ENCODE measurements at places on chromosomes 12 and 14.
A peak's percentile ranks its signal among the peaks of the same experiment; 100 is the strongest.

GRCh38 chr14:65348137-65348536 lies 64.4 kb upstream of the FUT8 start:
- no peak for DNase-seq

- DNase-seq: no peak
Observed at GRCh38 chr12:65597527-65597926, 226.8 kb upstream of the HMGA2 start.

DNA sequence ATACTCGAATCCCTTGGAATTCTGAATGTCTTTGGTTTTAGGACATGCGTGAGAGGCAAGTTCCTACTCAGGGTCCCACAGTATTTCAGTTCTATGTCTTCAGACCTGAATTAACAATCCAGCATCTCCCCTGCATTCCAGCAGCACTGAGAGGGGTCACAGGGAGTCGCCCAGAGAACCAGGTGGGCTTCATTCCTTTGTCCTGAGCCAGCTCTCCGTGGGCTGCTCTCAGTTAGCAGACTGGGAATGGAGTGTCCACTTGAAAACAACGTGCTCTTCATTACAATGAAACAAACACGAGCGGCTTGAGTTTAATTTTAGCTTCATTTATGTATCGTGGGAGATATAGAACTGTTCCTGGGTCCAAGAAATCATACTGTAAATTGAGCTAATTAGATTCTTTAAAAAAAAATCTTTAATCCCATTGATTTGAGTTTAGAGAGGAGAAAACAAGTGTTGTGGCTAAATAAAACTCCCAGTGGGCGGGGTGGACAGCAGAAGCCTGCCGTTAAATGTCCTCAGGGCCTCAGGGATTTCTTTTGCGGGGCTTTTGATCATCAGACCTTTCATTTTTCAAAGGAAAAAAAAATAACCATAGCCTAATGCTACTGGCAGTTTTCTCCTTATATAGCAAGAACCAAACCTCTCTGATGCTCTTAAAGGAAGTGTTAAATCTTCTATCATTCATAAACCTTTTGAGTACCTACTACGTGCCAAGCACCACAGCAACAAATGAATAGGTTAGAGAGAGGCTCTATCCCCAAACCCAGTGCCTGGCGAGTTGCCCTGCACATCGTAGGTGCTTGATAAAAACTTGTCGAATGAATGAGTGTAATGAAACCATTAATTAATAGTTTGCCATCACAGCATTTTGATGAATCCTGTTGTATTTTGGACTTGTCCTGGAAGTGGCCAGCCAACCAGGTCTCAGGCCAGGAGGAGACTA lies 140.4 kb downstream of the CHST11 start:
- DNase-seq: no peak

DNA sequence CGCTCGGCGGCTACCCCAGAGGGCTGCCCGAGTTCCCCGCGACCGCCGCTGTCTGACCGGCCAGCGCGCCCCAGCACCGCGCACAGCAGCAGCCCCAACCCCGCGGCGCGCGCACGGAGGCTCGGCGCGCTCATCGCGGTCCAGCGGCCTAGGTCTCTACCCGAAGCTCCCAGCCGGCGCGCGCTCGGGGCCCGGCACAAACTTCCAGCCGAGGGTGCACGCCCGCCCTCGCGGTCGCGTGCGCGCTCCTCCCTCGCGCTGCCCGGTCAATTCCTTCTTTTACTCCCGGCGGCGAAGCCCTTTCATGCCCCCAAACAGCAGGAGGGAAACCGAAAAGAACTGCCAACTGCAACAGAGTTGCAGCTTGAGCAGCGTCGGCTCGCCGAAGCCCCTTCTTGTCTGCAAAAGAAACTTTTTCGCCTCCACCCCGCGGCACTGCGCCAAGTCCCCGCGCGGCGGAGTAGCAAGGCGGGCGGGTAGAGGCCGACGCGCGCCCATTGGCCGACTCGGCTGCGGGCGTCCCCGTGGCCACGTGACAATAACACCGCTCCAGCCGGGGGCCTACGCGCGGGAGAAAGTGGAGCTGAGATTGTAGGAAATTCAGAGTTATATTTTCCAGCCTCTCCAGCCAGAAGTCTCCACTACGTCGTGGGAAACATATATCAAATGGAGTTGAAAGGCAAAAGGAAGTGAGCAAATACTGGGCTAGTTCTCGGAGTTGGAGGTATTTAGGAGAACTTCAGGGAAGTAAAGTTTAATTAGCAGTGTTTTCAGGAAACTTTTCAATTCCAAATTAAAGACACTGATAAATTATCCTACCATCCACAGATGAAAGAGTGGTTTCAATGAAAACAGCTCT lies at the start of gene LRIG3:
TSS of gene LRIG3 (minus strand) at position 403 of the 859 bp plus-strand sequence. CDS start at position 134, 269 bp downstream.
- DNase-seq: no peak

- DNase-seq: no peak
Observed at GRCh38 chr12:26469421-26470180, 274.2 kb downstream of the SSPN start.

DNA sequence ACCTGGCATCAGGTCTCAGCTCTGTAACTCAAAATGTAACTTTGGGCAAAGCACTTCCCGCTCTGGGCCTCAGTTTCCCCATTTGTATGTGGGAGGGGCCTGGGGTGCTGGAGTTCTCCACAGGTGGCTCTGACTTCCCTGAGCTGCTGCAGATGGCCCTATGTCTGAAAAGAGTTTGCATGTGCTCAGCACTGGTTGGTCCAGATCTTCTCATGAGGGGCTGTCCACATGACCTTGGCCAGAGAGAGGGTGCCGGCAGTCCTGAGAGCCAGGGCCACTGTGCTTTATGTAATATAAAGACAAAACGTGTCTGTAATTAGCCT lies 7.2 kb upstream of the CACNA2D4 start:
- no peak for DNase-seq

GRCh38 chr12:27575762-27576118 lies 51.7 kb downstream of the PPFIBP1 start:
- DNase-seq: no peak

DNA sequence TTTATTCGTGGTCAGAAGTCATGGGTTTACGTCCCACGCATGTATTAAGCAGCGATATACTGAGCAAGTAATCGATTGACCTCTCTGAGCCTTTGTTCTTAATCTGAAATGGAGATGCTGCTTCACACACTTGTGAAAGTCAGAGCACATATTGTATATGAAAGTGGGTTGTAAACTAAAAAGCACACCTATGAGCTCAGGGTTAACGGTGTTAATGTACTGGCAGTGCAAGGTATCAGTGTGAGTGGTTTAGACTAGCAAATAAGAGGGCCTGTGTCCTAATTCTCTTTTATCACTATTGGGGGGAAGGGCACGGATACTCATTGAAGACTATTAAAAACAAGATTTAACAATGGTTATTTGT lies 676 bp downstream of the MRPL42 start:
- no peak for DNase-seq

DNA sequence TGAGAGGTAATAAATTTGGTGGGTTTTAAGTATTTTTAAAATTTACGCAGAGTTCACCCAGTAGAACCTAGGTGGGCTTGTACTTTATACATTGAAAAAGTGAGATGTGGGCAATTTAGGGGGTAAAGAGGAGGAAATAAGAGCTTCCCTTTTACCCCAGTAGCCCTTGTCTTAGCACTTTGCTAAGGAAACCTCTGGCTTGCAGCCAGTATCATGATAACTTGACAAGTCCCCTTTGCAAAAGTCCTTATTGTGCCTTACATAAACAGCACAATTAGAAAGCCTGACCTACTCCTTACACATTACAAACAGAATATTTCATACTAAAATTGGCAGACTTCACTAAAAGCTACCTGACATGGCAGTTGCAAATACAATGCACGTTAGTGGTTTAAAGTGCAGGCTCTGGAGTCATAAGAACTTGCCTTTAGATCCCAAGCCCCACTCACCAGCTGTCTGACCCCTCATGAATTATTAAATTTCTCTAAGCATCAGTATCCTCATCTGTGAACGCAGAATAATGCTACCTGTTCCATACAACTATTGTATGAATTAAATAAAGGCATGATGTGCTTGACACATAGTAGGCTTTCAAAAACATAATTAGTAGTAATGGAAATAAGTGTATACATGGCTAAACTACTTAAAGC lies 53.2 kb upstream of the NELL2 start:
- no peak for DNase-seq

- DNase-seq: no peak
Observed at GRCh38 chr12:17763366-17763765, 326.6 kb downstream of the RERGL start.

GRCh38 chr12:90404071-90404470 lies 550.9 kb downstream of the CCER1 start:
- DNase-seq: no peak

DNA sequence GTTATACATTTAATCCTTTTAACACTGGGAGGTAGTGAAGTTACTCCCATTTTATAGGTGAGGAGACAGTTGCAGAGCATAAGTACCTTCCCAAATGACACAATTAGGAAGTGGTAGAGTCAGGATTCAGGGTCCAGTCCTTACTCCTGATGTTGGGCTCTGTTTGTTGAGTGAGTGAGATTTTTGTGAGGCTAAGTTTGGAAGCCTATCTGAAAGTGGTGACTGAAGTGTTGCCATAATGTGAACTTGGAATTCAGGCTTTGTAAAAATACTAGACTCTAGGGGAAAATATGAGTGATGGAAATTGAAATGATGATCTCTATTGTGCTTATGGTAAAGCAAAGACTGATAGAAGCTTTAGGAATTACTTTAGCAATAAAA lies 2.2 kb downstream of the NUDT4 start:
- no peak for DNase-seq

- DNase-seq: peak; percentile 39
Observed at GRCh38 chr12:67647799-67648520, 585 bp upstream of the DYRK2 start.

DNA sequence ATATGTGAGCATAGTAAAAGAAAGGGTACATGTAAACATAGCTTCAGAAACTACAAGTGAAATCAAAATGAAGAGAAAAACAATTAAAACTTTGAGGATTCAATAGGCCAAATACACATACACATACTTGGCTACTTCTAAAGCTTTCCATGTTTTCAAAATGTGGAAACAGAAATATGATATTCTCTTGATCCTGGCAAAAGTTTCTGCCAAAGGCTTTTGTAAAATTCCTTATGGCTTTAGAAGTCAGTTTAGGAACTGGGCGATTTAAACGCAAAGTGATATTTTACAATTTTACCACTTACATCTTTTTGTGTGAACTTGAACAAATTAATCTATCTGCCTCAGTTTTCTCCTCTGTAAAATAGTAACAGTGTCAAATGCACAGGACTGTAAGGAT lies 756.4 kb downstream of the C12orf50 start:
- DNase-seq: no peak

Measured in T-helper 1 cell (primary cell).